ENCODE measurements at places on chromosomes 16 and 17. TPM values are rescaled to one million over a fixed set of nuclear protein-coding genes. Genes with fewer than 3 reads are reported as not detected.
A peak's percentile ranks its signal among the peaks of the same experiment; 100 is the strongest.

GRCh38 chr17:75047398-75048098 is 523 bp downstream of the KCTD2 start:
- 0 out of 2 replicates have a peak, but pooled peaks cover 7% of the 10 kb centered on the region for H3K4me1 ChIP-seq
- peaks cover 30% of the 10 kb centered on the region for H3K36me3 ChIP-seq
- peak overlapping the region; percentile 92 for H3K4me3 ChIP-seq
- H3K27me3 ChIP-seq: no peaks in the 10 kb centered on the region

The TPPP3 gene
- polyA plus RNA-seq: 36.2 TPM

DNA sequence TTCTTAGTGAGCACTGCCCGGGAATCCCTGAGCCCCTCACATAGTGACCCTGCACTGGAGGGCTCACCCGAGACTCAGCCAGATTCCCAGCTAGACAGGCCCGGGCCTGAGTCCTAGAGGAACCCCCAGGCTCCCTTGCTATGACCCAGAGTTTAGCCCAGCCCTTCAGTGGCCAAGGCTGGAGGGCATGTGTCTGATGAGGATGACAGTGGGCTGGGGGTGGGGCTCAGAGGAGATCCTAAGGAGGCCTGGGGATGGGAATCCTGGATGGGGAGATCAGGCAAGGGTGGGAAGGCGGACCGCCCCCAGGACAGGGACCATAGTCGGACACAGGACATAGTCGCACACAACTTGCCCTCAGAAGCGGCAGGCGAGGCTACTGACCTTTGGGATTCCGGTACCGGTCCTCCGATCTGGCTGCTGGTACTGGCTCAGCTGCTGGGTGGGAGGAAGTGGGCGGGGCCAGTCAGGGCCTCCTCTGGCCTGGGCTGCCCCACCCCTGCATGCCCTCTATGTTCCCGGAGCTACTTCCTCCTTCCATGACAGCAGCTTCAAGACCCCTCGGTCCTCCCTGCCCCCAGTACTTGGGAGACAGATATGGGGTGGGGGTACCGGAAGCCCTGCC is 1.1 kb downstream of the CD79B start:
- H3K4me1 ChIP-seq: no peaks in the 10 kb centered on the region
- peaks cover 13% of the 10 kb centered on the region for H3K27me3 ChIP-seq
- H3K4me3 ChIP-seq: no peak overlapping the region
- no peaks in the 10 kb centered on the region for H3K36me3 ChIP-seq
- peak; percentile 50 for DNase-seq

DNA sequence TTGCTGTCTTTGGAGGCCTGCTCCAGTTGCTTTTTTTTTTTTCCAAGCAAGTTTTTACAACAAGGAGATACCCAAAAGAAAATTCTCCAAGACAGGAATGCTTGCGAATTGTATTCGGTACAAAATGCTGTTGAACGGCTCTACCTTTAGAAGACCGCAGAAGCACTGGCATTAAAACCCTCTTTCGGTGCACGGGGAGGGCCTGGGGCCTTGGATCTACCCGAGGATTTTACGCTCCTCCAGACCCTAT is 1.3 kb upstream of the HELZ start:
- peaks cover 15% of the 10 kb centered on the region for H3K36me3 ChIP-seq
- peak overlapping the region; percentile 92 for H3K4me3 ChIP-seq

GRCh38 chr16:2838928-2839327 is 8.8 kb downstream of the ZG16B start:
- no peak overlapping the region for H3K27ac ChIP-seq
- no peak overlapping the region for H3K4me3 ChIP-seq
- no peaks in the 10 kb centered on the region for H3K36me3 ChIP-seq
- H3K27me3 ChIP-seq: no peaks in the 10 kb centered on the region

The CMTM3 gene
- 69.4 TPM for polyA plus RNA-seq

The STX1B gene
- polyA plus RNA-seq: 21.2 TPM

- no peaks in the 10 kb centered on the region for H3K4me1 ChIP-seq
- peaks cover 5% of the 10 kb centered on the region for H3K27me3 ChIP-seq
- H3K4me3 ChIP-seq: no peak overlapping the region
- H3K36me3 ChIP-seq: no peaks in the 10 kb centered on the region
- no peak overlapping the region for H3K27ac ChIP-seq
Observed at GRCh38 chr17:8985054-8985701, 19.7 kb upstream of the PIK3R5 start.

The RCVRN gene
- not detected for polyA plus RNA-seq

GRCh38 chr17:50813583-50813982 is 21.8 kb upstream of the WFIKKN2 start:
- no peaks in the 10 kb centered on the region for H3K36me3 ChIP-seq
- no peak overlapping the region for H3K27ac ChIP-seq
- no peak overlapping the region for H3K4me3 ChIP-seq
- no peak for DNase-seq

The SOX8 gene
- not detected for polyA plus RNA-seq

The TBC1D3I gene
- 0.05 TPM for polyA plus RNA-seq

The HOXB7 gene
- not detected for polyA plus RNA-seq

GRCh38 chr16:28090646-28091377 is 27.3 kb upstream of the GSG1L start:
- H3K27ac ChIP-seq: no peak overlapping the region
- H3K4me3 ChIP-seq: no peak overlapping the region
- no peaks in the 10 kb centered on the region for H3K27me3 ChIP-seq
- H3K4me1 ChIP-seq: no peaks in the 10 kb centered on the region

- no peaks in the 10 kb centered on the region for H3K27me3 ChIP-seq
- peaks cover 51% of the 10 kb centered on the region for H3K4me1 ChIP-seq
- no peaks in the 10 kb centered on the region for H3K36me3 ChIP-seq
- no peak for DNase-seq
- no peak overlapping the region for H3K4me3 ChIP-seq
- H3K27ac ChIP-seq: peak overlapping the region; percentile 47
Observed at GRCh38 chr17:57538736-57539456, 206.2 kb downstream of the CCDC182 start.

- no peak overlapping the region for H3K27ac ChIP-seq
- peaks cover 12% of the 10 kb centered on the region for H3K4me1 ChIP-seq
- H3K36me3 ChIP-seq: no peaks in the 10 kb centered on the region
Observed at GRCh38 chr17:78304549-78305037, 55.3 kb downstream of the SOCS3 start.

The SIAH1 gene
- polyA plus RNA-seq: 15.4 TPM

The PSME3 gene
- polyA plus RNA-seq: 152 TPM

The EMC6 gene
- 64.4 TPM for polyA plus RNA-seq

The ZNF500 gene
- 6.3 TPM for polyA plus RNA-seq

DNA sequence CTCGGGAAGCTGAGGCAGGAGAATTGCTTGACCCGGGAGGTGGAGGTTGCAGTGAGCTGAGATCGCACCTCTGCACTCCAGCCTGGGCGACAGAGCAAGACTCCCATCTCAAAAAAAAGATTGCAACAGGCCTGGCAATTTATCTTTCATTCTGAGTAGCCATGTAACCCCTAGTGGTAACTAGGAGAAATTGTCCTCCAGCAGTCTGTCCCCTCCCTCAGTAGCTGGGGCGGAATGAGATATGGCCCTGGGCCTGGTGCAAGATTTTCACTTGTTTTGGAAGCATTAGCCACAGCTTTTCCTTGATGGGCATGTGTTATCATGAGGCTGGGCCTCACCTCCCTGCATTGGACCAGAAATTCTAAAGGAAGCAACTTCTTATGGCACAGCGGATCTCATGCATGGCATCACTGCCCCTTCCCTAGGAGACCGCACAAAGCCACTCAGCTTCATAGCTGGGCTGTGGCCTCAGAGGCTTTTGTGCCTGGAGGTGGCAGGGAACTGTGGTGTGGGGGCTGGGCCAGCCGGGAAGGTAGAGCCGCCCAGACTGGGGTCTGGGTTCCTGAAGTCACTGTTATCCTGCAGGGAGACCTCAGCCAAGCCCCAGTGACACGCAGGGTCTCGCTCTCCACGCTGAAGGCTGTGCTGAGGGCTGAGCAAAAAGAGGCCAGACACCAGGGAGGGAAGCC is 13.4 kb downstream of the NATD1 start:
- H3K27ac ChIP-seq: no peak overlapping the region
- no peaks in the 10 kb centered on the region for H3K4me1 ChIP-seq
- no peaks in the 10 kb centered on the region for H3K36me3 ChIP-seq
- no peaks in the 10 kb centered on the region for H3K27me3 ChIP-seq

The FSCN2 gene
- polyA plus RNA-seq: 2.1 TPM

GRCh38 chr16:29779474-29779873 is 1.4 kb downstream of the ZG16 start:
- H3K4me1 ChIP-seq: no peaks in the 10 kb centered on the region
- no peaks in the 10 kb centered on the region for H3K36me3 ChIP-seq
- peaks cover 7% of the 10 kb centered on the region for H3K27me3 ChIP-seq
- H3K27ac ChIP-seq: no peak overlapping the region
- H3K4me3 ChIP-seq: no peak overlapping the region

DNA sequence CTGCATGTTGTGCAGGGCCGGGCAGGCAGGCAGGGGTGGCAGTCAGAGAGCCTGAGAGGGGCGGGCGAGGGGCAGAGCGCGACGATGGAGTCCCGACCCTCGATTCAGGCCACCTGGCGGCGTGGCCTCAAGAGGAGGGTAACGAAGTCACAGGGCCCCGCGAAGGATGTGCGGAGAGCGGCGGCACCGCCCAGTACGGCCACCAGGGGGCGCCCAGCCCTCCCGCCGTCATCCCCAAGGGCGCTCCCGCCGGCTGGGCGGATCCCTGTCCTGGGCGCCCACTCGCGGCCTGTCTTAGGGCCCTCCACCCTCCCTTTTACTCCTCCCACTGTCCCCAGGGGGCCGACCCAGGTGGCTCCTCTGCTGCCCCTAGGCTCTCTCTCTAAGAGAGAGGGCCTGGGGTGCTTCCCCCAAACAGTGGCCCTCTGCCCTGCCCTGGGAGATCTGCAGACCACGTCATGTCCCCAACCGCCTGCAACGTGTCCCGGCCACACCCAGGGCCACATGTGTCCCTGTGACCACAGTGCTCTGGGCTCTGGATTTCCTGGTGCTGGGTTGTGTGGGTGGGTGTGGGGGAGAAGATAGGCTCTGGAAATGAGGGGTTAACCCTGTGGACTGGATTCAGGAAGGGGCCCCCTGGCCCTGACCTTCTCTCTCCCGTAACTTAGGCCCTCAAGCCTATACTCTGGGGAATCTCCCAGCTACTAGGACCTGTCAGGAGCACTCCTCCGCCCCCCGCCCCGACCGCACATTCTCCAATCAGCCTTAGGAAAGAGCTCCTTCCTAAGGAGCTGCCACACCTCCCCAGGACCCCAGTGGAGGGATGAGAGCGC is 5.9 kb downstream of the DPEP2 start:
- no peaks in the 10 kb centered on the region for H3K27me3 ChIP-seq
- DNase-seq: peak; percentile 96
- no peaks in the 10 kb centered on the region for H3K4me1 ChIP-seq

The SLC52A1 gene
- 0.55 TPM for polyA plus RNA-seq

GRCh38 chr17:81394921-81395599 is at the start of gene BAHCC1:
TSS of gene BAHCC1 (plus strand) at chr17:81395457. CDS start at chr17:81399740, 4,283 bp downstream.
- H3K36me3 ChIP-seq: no peaks in the 10 kb centered on the region
- peak; percentile 97 for DNase-seq
- H3K27ac ChIP-seq: peak within 1 kb of the TSS; percentile 89
- H3K27me3 ChIP-seq: no peaks in the 10 kb centered on the region

- H3K27ac ChIP-seq: no peak overlapping the region
- DNase-seq: peak; percentile 48
- no peak overlapping the region for H3K4me3 ChIP-seq
- H3K36me3 ChIP-seq: no peaks in the 10 kb centered on the region
Observed at GRCh38 chr17:44522883-44523671, 19.9 kb upstream of the GPATCH8 start.

DNA sequence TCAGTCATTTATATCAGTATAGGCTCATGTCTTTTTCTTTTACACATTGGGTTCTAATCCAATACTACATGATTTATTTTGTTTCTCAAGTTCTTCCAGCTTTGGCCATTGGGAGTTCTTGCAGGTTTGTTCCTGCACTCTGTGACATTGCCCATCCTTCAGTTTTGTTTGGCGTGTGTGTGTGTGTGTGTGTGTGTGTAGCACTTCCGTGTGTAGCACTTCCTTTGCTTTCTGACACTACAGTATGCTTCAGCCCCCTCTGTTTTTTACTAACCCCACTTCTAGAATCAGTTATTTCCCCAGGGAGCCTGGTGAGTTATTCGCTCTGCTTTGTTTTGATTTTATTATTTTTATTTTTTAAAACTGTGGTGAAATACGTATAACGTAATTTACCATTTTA is 75.6 kb upstream of the LGALS9 start:
- no peak for DNase-seq
- no peak overlapping the region for H3K27ac ChIP-seq
- peaks cover 41% of the 10 kb centered on the region for H3K4me1 ChIP-seq

- no peak for DNase-seq
- H3K36me3 ChIP-seq: peaks cover 8% of the 10 kb centered on the region
- no peaks in the 10 kb centered on the region for H3K27me3 ChIP-seq
- peaks cover 11% of the 10 kb centered on the region for H3K4me1 ChIP-seq
- no peak overlapping the region for H3K27ac ChIP-seq
Observed at GRCh38 chr16:46812781-46813540, 18.0 kb downstream of the C16orf87 start.

DNA sequence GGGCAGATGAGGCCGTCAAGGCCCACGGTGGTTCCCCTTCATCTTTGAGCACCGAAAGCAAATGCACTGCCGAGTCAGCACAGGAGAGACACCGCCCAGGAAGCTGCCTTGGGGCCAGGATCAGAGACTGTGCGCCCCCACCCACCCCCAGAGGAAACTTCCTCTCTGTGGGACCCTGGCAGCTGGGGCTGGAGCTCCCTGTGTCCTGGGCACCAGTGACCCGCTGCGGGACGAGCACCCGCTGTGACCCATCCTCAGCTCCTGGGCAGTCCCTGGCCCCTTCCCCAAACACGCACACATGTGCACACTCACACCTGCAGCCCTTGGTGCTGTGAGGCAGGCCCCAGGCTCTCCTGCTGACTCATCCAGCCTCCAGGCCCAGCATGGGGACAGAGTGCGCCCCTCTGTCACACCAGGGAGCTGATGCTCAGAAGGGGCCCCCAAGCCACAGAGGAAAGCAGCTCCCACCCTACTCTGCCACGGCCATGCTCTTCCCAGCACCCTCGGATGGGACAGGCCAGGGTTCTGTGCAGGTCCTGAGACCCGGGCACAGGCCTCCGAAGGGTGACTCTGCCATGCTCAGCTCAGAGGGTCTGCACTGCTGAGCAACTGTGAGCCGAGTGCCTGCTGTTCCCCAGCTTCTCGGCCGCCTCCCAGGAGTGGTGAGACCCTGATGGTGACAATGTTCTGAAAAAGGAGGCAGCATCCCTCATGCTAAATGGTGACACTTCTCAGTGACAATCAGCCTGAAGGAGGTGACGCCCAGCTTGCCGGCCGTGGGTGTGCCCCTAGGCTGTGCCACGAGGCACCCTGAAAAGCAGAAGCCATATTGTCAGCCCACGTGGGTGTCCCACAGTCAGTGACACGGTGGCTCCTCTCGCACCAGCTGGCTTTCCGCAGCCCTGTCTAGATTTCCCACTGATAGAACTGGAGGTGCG is 3.6 kb downstream of the PIEZO1 start:
- no peak overlapping the region for H3K4me3 ChIP-seq
- no peak for DNase-seq
- H3K27me3 ChIP-seq: no peaks in the 10 kb centered on the region
- peaks cover 41% of the 10 kb centered on the region for H3K4me1 ChIP-seq
- H3K27ac ChIP-seq: no peak overlapping the region

- H3K27me3 ChIP-seq: no peaks in the 10 kb centered on the region
- peaks cover 18% of the 10 kb centered on the region for H3K4me1 ChIP-seq
- no peaks in the 10 kb centered on the region for H3K36me3 ChIP-seq
- DNase-seq: no peak
Observed at GRCh38 chr17:2059547-2060384, 4.9 kb downstream of the HIC1 start.
